GM06990 (cell line): ENCODE measurements at places on chromosomes 6 and 20.
A peak's percentile ranks its signal among the peaks of the same experiment; 100 is the strongest.

DNA sequence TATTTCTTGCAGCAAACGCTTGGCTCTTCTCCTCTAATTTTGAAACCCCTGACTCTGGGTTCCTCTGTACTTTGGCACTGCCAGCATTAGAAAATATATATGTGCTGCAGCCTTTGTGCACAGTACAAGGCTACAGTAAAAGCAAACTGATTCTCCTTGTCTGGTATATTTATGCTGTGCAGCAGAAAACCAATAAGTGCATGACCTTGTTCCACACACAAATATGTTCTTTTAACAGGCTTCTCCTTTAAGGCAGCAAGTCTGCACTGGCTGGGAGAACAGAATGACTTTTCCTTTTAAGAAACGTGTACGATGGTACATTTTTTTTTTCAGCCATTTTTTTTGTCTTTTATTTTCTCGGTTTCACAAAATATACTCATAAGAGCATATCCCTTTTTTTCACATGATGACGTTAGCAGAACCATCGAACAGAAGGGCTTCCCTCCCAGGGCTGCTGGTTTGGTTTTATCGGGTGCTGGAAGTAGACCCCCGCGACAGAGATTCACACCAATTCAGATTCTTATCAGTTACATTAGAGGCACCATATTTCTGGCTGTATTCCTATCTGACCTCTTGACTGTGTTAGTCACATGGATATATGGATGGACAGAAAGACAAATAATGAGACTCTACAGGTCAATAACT lies 129.9 kb upstream of the ARID1B start:
- no peak for DNase-seq

DNA sequence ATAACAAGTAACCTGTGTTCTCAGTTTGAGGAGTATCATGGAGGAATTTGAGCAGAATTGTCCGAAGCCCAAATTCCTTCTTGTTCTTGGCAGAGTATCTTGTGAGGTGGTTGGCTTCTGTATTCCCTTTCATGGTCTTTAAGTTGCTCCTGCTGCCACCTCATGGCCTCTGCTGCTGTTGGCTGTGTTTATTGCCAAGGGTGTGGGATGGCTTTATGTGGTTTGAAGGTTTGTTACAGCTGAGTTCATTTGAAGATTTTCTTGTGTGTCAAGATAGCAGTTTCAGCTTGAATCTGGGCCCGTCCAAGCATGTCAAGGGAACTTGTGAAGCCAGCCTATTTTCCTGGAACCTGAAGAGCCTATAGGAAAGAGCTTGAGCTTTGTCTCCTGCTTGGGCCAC lies 20.2 kb upstream of the TTK start:
- DNase-seq, result no peak

DNA sequence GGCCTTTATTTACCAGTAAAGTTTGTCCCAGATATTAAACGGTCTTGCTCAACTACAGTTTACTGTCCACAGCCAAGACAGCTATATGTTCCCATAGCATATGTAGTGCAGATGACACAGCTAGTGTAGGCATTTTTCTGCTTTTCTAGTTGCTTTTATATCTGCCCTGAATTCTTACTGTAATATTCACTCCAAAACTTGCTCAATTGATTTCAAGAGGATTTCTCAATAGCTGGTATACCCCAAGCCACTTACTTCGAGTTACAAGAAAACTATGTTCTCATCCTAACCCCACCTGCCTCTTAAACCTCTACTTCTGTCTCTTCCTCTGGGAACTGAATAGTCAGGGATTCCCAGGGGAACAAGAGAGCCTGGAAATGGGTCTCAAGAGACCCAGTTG lies 18.9 kb upstream of the ROS1 start:
- no peak for DNase-seq

GRCh38 chr20:2840967-2841531 lies 504 bp downstream of the VPS16 start:
- peak; percentile 62 for DNase-seq

DNA sequence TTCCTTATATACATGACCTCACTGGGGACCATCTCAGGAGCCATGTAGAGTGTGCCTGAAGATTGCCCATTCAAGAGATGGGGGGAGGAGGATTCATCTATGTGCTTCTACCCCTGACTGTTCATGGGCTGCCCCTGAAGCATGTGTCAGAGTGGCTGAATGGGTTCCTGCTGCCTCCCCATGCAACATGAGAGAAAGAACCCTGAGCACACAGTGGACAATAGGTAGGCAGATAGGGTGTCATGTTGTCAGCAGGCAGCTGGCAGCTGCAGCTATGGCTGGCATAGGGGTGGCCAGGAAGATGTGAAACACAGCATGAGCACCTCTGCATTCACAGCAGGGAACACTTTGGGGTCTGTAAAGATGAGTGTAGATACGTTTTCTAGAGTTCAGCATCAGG lies 208.4 kb upstream of the CNR1 start:
- DNase-seq, result no peak

- DNase-seq, result no peak
Observed at GRCh38 chr20:46900826-46901225, 6.2 kb downstream of the EYA2 start.

DNA sequence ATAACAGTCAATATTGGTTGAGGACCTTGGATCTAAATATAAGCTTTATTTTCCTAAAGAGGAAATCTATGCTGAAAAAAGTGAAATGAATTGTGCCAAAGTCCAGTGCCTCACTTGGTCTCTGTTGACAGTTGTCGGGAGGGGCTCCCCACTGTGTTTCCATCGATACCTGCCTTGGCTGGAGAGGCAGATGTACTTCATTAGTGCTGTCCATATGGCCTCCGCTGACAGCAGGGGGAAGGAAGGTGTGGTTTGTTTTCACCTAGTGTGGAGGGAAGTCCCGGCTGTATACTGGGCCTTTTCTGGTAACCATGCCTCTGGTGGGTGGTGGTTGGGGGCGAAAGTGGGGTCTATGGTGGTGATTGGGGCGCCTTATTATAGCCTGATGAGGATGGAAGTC lies 42.7 kb downstream of the CD2AP start:
- no peak for DNase-seq

DNA sequence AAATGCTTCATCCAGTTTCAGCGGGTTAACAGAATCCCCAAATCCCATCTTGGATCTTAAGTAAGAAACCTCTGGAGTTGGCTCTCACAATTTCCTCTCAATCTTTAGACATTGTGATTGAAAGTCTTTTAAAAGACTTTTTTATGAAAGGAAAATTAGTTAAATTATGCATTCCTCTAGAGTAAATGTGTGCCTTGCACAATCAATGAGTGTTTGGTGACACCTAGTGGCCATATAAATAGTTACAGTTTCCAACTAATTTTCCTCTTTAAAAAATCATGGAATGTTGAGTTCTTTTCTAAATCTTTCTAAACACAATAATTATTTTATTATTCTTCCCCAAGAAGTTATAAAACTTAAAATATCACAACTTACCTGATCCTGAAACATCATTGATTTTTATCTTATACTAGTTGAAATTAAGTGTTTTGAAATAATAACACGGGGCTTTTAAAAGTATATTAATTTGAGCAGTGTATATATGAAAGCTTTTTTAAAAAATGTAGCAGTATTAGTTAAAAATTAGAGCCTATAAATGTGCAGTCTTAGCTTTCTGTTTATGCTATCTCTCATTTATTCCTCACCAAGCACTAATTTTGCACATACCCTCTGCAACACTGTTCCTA lies 66.4 kb downstream of the PKHD1 start:
- no peak for DNase-seq

GRCh38 chr20:10783707-10784553 lies 110.1 kb upstream of the JAG1 start:
- DNase-seq, result no peak

DNA sequence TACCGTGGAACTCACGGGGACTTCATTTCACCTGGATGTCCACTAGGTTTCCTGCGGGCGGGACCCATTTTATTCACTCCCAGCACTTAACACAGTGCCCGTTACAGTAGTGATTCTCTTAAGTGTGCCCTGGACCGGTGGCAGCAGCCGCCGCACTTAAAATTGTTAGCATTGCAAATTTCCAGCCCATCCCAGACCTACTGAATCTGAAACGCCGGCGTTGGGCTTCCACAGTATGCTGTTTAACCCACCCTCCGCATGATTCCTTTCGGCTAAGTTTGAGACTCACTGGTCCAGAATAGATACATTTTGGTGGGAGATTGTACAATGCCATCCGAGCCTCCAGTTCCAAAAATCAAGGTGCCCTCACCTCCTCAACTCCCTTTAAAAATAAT lies 967 bp downstream of the SMPDL3A start:
- DNase-seq, result no peak

GRCh38 chr20:59598625-59599310 lies 5.6 kb upstream of the PHACTR3 start:
- DNase-seq, result no peak

DNA sequence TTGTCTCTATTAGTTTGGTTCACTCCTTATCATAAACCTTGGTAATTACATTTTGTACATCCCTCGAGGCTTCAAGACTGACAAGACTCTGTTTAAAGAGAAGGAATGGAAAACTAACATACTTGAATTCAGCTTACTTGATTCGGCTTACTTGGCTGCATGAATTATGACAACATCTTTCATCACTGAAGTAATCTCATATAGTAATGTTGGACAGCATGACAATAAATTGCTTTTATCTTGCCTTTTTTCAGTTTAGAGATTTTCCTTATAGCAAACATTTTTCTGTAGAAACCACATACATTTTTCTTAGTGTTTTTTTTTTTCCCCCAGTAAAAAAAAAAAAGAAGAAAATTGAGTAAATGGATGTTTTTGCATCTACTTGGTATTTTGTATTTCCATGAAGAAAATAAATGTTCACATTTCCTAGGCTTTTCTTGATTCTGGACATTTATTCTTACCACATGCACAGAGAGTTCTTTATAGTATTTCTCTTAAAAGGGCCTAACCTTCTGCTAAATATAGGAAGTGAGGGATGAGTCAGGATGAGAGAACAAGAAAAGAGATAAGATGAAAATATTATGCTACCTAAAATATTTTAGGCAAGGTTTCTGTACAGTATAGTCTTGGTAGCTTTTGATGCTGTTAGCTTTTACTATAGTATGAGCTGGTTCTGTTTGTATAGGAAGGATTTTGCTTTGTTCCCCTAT lies 101.0 kb upstream of the HDGFL1 start:
- DNase-seq, result no peak

GRCh38 chr20:2296524-2297356 lies 939 bp downstream of the TGM3 start:
- no peak for DNase-seq

DNA sequence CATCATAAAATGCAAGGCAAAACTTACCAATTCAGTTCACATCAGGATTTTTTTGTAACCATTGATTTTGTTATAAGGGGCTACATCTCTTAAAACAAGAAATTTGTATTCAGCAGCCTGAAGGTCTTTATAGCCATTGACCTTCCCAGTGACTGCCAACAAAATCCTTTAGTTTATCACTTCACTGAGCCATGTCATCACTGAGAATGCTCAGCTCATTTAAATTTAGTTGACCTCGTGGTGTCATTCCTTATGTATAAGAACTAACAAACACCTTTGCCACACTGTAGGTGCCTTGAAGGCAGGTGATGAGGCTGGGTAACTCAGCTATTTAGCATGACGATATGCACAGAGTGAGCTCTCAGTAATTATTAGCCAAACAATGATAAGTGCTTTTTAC lies 77.7 kb downstream of the GRM1 start:
- no peak for DNase-seq

DNA sequence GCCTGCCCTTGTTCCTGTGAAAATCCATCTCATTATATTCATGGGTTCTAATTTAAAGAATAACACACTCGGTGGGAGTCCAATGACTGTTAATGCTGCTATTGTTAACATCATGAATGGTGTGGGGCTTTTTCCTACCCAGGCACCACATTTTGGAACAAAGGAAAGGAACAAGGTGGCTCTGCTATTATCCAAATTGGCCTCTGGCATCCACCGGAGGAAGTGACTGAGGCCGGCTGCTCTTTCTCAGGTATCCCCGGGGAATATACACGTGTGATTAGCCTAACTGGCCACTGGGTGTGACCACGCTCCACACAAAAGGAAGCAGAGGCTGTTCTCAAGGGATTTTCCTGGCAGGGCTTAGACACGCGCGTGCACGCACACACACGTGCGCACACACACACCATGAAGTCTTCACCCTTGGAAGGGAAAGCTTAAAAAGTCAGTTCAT lies 601.2 kb upstream of the ARID1B start:
- DNase-seq, result no peak

GRCh38 chr20:47142774-47143170 lies 213.7 kb downstream of the ZMYND8 start:
- DNase-seq, result no peak

DNA sequence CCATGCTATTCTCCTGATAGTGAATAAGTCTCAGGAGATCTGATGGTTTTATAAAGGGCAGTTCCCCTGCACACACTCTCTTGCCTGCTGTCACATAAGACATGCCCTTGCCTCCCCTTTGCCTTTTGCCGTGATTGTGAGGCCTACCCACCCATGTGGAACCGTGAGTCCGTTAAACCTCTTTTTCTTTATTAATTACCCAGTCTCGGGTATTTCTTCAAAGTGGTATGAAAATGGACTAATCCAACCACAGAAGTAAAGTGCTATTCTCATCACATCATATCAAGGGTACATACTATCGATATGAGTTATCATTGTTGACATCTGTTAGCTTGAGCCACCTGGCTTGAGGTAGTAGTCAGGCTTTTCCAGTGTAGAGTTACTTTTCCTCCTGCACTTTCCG lies 2.3 kb downstream of the MANBAL start:
- DNase-seq, result peak; percentile 74

- DNase-seq, result no peak
Observed at GRCh38 chr20:21103582-21104465, 2.3 kb downstream of the LINC00237 start.

DNA sequence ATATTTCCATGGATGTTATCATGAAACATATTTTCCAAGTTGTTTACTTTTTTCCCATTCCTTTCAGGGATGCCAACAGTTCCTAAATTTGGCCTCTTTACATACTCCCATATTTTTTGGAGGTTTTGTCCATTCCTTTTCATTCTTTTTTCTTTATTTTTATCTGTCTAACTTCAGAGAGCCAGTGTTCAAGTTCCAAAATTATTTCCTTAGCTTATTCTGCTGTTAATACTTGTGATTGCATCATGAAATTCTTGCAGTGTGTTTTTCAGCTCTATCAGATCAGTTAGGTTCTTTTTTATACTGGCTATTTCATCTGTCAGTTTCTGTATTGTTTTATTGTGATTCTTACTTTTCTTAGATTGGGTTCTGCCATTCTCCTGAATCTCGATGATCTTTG lies 89.9 kb upstream of the TCF21 start:
- no peak for DNase-seq

GRCh38 chr6:34917626-34918285 lies 28.7 kb downstream of the ANKS1A start:
- DNase-seq, result no peak

GRCh38 chr6:32833664-32834063 lies 4.9 kb downstream of the TAP2 start:
- no peak for DNase-seq

DNA sequence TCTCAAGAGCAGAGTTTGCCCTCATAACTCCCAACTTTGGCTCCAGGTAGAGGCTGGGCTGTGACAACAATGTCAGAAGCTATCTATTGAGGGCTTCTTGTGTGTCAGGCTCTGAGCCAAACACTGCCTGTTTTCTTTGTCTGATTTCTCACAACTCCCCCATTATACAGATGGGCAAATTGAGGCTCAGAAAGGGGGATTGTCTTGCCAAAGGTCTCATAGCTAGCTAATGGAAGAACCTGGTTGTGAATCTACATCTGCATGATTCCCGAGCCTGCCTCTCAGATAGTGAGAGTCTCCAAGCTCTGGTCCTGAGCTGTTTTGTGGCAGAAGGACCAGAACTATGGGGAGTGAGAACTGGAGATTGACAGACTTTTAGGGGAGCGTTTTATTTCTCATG lies 1.4 kb downstream of the CD40 start:
- DNase-seq, result no peak

- no peak for DNase-seq
Observed at GRCh38 chr6:24581084-24581669, 64.8 kb downstream of the KIAA0319 start.
